ENCODE measurements at places on chromosomes 1 and 21. TPM values are rescaled to one million over a fixed set of nuclear protein-coding genes. Genes with fewer than 3 reads are reported as not detected.

DNA sequence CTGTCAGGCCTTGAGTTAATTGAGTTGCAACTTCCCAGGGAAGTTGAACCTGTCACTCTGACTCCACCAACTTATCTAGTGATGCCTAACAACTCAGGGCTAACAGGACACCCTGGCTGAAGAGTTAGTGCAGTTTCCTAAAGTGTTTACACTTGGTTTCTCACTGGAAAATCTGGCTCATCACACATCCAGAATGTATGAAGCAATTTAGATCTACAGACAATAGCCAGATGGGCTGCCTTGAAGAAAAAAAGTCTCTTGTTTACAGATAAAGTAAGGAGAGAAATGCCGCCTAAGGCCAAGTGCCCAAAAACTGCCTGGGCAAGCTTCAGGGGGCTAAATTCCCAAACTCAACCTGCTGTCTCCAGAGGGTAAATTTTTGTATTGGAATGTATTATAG lies 446.3 kb upstream of the NCAM2 start:
- DNase-seq, result no peak

DNA sequence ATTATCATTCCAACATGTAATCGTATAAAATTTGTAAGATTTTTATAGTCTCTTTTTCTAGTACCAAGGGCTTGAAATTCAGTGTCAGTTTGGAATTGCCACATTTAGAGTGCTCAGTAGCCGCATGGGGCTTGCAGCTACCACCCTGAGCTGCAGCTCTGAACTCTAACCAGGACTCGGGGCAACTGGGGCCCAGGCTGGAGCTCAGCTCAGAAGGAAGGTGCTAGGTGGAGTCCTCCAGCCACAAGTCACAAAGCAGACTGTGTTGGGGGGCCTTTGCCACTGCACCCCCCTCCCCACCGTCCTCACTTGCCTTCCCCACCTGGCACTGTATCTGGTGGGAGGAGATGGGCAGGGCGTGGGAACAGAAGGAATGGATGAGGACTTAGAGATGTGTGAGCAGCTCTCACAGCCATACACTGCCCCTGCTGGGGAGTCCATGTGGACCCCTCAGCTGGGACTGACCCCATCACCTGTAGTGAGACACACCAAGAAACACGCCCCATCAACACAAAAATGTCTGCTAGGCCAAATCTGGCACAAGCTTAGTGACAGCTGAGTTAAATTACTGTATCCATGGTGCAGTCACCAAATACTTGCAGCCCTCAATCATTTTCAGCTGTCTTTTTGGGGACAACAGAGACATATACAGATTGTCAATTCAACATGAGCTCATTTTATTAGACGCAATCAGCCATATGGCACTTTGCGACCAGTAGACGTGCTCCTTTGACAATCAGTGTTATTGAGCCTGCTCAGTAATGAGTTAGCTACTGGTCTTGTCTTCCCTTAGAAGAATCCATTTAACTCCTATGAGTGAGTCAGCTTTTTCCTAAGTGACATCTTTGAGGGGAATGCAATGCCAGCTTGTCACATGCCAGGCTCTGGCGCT lies 241.7 kb upstream of the RAB4A start:
- DNase-seq, result peak; percentile 56

GRCh38 chr1:1123581-1124507 lies 8.0 kb upstream of the C1orf159 start:
- DNase-seq, result no peak

The TIE1 gene
- total RNA-seq, result not detected
